ENCODE measurements at places on chromosomes 5 and 9.

- DNase-seq: no peak
These were observed 17.6 kb downstream of the SPZ1 start for GRCh38 chr5:80337379-80337778.

DNA sequence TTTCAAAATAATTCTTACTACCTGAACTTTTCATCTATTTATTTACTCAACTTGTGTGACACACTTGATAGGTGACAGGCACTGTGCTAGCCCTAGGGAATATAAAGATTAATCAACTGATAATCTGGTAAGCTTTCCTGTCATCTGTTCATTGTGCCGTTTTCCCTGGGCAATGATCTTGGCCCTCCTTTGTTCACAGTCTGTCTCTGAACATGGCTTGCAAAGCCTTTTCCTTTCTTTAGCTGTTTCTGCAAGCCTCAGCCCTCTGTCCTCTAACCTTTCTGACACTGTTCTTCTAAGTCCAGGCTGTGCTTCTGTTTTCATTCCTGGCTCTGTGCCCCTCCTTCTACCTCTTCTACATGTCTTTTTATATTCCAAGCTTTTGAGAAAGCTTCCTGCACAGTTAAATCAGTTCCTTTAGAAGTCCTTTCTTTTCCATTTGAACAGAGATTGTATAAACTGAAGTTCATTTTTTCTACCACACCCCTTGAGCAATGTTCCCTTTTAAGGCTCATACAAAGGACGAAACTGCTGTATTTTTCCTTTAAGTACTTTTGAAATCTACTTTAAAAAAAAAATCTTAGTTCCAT is 803.0 kb upstream of the ZNF608 start:
- DNase-seq: no peak

- DNase-seq: peak; percentile 55
These were observed 10.2 kb upstream of the NKD2 start for GRCh38 chr5:998246-999031.

DNA sequence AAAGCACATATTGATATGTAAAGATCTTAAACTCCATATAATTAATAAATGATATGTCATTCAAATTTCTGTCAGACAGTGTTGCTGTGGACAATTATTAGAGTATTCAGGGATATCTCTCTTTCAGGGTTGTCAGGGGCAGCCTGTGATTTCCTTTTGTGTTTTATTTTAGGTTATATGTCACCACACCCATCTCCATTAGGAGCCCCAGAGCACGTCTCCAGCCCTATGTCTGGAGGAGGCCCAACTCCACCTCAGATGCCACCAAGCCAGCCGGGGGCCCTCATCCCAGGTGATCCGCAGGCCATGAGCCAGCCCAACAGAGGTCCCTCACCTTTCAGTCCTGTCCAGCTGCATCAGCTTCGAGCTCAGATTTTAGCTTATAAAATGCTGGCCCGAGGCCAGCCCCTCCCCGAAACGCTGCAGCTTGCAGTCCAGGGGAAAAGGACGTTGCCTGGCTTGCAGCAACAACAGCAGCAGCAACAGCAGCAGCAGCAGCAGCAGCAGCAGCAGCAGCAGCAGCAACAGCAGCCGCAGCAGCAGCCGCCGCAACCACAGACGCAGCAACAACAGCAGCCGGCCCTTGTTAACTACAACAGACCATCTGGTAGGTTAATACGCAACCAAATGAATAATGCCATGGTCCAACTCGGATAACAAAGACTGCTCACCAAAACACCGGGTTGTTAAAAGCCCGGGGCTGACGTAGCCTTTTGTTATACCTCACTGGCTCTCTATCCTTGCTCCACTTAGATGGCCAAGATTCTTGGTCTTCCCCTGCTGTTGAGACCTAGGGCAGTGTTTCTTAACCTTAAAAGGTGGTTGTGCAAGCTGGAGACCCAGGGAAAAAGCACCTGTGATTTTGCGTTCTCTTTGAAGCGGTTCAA is 24.4 kb downstream of the SMARCA2 start:
- DNase-seq: peak; percentile 73

DNA sequence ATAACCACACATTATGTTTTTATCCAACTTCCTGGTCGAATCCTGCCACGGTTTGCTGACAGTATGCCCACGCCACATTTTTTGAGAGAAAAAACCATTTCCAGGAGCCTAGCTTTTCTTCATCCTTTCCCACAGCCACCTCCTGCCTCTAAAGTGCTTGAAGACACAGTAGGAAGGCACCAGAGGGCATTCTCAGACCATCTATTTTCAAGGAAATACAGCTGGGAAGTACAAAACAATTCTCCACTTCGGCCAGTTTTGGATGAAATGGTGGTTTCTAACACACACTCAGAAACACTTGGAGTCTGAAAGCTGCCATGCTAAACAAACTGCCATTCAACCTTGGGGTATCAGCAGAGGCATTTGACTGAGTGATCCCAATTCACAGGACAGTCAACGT is 86.3 kb upstream of the RPS23 start:
- DNase-seq: no peak

- no peak for DNase-seq
These were observed 1556.8 kb downstream of the EFNA5 start for GRCh38 chr5:106113922-106114321.

- DNase-seq: no peak
These were observed 1408.4 kb upstream of the WWC1 start for GRCh38 chr5:166883016-166883415.

- no peak for DNase-seq
These were observed 108.7 kb upstream of the EFNA5 start for GRCh38 chr5:107779437-107779836.

DNA sequence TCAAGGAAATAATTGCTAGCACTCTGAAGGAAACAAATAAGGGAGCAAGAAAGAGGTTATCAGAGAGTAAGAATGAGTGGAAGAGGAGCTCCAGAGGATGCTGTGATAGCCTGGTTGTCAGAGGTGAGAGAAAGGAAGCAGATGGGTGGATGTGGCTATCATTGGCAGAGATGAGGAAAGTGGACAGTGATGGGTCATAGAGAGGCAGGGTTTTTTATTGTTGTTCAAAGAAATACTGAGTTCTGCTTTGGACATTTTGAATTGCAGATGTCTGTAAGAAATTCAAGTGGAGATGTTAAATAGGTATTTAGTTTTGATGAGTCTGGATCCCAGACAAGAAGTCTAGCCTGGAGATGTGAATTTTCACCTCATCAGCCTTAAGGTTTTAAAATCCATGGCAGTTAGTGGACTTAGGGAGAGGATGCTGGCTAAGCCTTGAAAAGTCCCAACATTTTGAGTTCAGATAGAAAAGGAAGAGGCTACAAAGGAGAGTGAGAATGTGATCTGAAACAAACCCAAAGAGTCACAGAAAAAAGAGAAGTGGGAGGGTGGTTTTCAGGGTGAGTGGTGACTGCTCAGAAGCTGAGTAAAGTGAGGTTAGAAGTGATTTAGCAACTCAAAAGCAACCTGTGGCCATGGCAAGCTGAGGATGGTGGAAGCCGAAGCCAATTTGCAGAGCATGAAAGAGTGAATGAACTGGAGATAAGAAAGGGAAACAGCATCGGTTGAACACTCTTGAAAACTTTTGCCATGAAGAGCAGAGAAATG is 50.4 kb downstream of the PPIC start:
- DNase-seq: no peak

DNA sequence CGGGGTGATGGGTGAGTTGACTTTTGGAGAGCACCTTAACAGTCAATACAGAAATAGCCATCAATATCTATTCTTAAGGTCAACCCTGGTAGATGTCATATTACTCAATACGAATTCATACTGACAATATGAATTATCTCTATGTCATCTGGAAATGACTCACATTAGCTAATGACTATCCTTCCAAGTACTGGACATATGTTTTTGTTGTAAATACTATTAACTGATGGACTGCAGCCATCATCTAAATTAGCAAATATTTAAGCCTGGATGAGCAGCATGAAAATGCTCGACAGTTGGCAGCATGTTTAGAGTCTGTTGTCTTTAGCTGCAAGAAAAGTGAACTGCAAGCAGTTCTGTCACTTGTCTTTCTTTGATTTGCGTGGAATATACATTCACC is 19.6 kb upstream of the ISOC1 start:
- DNase-seq: no peak

GRCh38 chr5:122705851-122706250 is 69.0 kb upstream of the SNX2 start:
- DNase-seq: no peak

DNA sequence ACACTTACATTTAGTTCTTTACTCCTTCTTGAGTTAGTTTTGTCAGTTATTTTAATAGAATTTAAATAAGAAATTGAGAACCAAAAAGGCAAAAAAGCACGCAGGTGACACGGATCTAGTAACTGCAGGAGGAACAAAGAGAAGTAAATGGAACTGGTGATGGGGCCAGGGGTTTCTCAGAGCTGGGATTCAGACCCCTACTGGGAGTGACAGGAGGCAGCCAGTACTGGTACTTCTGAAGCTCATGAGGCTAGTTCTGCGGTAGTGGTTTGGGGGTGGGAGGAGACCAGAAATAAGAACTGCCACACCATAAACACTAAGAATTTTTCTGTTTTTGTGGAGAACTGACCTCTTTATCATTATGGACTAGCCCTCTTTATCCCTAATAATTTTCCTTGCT is 48.2 kb downstream of the OXCT1 start:
- no peak for DNase-seq

- DNase-seq: no peak
These were observed 99.9 kb upstream of the PRRC1 start for GRCh38 chr5:127417528-127417927.

DNA sequence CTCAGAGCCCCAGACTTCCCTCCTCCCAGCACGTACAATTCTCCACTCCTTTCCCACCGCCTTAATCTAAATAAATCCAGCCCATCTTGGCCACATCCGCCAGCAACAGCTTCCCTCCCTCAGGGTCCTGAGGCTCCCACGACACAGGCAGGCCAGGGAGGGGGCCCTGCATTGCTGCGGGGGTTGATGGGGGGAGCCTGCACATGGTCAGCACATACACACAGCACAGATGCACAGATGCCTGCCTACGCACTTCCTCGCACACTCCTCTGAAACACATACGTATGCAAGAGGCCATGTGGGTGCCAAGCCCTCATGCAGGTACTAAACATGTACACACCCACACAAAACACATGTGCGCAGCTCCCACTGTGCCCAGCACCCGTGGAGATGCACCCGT is 14.8 kb downstream of the PDGFRB start:
- no peak for DNase-seq

DNA sequence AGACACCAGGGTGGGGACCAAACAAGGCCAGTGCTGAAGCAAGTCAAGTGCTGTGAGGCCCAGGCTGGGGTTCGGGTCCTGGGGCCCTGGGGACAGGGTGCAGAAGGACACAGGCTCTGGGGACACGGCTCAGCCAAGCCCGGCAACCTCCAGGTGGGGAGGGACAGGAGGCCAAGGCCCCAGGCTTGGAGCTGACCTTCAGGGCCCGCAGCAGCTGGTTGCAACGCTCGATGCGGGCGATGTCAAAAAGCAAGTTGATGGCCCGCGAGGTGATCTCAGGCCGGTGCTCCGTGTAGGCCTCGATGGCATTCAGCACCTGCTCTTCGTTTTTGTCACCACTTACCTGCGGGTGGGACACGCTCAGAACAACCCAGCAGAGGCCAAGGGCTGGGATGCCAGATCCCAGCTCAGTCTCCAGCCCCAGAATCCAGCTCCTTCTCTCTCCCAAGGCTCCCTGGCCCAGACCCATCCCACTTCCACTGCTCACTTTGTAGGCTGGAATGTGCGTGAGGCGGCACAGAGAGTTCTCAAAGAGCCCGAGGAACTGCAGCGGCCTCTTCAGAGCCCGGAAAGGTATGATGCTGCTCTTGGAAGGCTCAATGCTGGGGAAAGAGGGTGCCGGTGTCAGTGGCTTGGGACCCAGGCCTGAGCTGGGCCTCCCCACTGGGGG is 20.7 kb downstream of the ZER1 start:
- DNase-seq: no peak
